ENCODE measurements at places on chromosomes 16 and 17.

DNA sequence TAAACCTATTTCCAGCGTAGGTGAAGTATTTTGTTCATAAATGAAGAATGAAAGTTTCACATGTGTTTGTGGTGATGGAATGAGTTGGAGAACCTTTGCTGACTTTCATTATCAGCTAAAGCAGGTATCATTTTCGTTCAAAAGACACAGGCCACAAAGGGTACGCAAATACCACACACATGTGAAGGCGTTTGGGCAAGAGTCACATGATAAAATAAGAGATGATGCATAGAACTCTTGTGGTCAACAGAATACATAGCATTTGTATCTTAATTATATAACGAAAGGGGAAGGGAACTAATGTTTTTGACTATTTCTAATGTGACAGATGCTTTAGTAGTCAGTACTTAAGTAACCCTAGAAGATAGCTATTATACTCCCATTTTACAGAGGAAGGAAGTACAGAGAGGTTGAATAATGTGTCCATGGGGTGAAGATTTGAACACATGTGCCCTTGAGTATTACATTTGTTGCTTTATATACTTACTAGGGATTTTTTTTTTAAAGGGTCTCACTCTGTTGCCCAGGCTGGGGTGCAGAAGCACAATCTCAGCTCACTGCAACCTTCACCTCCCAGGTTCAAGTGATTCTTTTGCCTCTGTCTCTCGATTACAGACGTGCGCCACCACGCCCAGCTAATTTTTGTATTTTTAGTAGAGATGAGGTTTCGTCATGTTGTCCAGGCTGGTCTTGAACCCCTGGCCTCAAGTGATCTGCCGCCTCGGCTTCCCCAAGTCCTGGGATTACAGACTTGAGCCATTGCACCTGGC is 4.8 kb downstream of the RPA1 start:
- DNase-seq, result no peak

GRCh38 chr17:36900160-36900512 is 37.1 kb upstream of the LHX1 start:
- DNase-seq, result no peak

DNA sequence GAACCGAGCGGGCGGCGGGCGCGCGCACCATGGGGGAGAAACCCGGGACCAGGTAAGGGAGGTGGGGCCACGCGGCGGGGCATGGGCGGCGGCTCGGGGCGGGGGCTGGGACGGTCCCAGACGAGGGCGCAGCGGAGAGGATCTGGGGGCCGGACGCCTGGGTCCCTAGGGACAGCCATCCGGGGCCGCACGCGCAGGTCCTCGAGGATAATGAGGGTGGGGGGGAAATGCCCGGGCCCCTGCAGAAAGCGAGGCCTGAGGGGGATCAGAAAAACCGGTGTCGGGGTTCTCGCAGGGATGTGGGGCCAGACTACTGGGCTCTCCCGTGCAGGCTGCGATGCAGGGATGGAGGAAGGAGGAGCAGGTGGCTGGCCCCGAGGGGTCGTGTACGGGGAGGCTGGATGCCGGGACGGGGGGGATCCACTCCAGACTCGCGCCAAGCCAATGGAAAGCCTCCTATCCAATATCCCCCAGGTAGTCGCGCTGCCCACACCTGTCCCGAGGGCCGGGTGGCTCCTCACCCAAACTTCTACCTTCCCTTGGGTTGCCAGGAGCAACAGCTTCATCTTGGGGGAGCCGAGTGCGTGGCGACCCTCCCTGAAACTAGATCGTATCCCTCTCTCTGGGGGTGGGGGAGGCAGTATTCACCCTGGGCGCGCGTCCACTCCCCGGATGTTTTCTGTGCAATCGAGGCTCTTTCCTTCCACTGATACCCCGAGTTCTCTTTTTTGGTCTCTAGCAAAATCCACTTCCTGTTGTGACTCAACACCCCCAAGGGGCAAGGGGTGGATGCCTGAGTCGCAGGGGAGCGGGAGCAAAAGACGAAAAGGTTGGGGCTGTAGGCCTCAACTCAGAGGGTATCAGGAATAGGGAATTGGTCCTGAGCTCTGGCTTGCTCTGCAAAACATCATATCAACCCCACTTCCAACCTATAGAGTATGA is 532 bp downstream of the ARRB2 start:
- no peak for DNase-seq

GRCh38 chr16:54647725-54648221 is 282.9 kb upstream of the IRX5 start:
- no peak for DNase-seq

DNA sequence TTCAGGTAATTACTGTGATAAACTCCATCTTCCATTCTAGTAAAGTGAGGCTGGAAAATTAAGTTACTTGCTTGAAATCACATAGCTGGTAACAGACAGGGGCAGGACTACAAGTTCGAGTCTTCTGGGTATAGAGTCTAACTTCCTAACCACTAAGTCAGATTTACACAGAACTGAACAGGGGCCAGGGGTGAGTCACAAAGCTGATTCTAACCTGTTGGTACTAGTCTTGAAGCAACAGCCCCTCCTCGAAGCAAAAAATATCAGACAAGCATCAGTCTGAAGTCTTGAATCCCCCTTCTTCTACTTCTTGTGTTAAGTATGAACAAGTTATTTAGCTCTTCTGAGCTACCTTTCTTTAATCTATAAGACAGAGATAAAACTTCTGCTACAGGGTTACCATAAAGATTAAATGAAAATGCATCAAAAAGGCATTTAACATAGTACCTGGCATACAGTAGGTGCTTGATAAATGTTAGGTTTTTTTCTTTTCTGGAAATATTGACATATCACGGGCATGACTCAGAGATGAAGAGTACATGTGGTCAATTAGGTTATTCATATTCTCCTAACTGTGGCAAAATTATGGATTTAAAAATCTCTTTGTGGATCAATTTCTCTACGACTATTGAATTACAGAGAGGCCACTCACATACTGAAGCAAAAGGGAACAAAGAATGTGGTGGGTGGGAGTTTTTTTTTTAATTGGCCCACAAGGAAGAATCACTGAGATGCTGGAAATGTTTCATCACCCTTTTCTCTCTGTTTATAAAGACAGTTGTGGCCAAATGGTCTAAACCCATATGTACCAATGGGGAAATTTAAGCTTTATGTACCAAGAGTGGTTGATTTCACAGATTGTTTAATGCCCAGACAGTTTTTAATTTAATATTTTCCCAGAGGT is 266.9 kb upstream of the DYNLRB2 start:
- DNase-seq, result no peak

- DNase-seq, result no peak
Measured at GRCh38 chr17:8949061-8949661, 16.3 kb downstream of the PIK3R5 start.

GRCh38 chr17:79320331-79320730 is 245.7 kb downstream of the ENGASE start:
- DNase-seq, result no peak
